ENCODE measurements at places on chromosomes 7 and 10. TPM values are rescaled to one million over a fixed set of nuclear protein-coding genes. Genes with fewer than 3 reads are reported as not detected.

Gene SFTPA1
- not detected for total RNA-seq

Gene KLF14
- 0.10 TPM for total RNA-seq

DNA sequence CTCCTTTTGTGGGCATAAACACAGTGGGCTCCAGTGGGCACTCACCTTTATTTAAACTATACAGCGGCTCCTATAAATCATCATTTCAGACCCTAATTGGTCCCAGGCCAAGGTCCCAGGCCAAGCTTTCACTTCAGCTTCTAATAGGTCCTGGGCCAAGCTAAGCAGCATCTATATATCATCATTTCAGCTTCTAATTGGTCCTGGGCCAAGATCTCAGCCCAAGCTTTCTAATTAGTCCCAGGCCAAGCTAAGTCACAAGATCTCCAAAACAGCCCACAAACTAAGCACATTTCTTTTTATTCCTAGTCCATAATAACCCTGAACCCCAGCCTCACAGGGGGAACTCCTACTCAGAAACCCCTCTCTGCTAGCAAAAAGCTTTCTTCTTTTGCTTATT, 47.1 kb downstream of the ZNF680 start:
- DNase-seq, result no peak

DNA sequence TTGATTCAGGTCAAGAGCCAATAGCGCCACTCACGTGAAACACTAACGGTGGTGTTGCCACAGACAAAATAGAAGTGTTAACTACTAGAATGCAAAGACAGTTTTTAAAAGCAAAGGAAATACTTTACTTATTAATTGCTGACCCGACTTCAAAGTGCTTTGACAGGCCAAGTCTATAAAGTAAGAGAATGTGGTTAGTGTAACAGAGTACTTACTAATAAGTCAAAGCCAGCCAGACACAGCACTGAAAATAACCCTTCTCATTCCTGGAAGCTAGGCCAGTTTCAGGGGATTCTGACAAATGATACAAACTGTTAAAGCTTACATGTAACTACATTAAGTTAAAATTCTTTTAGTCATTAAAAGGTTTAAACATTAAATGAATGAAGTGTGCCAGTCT, 50.3 kb downstream of the ENO4 start:
- no peak for DNase-seq

Gene ADAMTS14
- total RNA-seq, result 1.0 TPM

GRCh38 chr7:13017333-13017857, 330.0 kb downstream of the ARL4A start:
- DNase-seq, result no peak

DNA sequence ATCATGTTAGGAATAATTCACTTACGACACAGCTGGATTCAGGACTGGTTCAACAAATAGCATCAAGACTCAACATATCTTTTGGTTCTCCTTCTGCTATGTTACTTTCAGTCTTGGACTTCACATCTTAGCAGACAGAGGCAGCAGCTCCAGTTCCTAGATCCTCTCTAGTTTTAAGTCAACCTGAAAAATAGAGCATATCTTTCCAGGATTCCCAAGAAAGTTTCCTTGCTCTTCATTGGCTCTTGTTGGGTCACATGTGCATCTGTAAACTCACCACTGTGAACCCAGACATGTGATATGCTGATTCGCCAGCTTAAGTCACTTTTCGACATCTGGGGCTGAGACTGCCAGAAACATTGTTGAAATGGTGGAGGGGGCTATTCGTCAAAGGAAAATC, 210.1 kb upstream of the KMT2E start:
- no peak for DNase-seq

Gene MYO1G
- 4.9 TPM for total RNA-seq

DNA sequence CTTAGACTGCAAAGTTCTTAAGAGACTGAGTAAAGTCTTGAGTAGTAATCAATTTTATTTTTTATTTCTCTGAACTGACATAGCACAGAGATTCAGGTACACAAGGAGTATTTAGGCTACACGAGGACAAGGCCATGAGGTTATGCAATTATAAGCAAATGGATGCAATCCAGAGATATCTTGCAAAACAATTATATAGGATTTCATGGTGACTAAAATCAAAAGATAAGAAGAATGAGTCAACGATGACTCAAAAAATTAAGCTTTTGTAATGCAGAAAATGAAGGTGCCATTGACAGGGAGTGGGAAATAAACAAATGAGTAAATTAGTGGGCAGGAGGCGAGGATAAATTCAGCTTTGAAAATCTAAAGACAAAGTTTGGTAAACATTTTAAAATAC, 66.7 kb upstream of the MYO3A start:
- DNase-seq, result no peak

Gene RSPH10B
- total RNA-seq, result not detected

DNA sequence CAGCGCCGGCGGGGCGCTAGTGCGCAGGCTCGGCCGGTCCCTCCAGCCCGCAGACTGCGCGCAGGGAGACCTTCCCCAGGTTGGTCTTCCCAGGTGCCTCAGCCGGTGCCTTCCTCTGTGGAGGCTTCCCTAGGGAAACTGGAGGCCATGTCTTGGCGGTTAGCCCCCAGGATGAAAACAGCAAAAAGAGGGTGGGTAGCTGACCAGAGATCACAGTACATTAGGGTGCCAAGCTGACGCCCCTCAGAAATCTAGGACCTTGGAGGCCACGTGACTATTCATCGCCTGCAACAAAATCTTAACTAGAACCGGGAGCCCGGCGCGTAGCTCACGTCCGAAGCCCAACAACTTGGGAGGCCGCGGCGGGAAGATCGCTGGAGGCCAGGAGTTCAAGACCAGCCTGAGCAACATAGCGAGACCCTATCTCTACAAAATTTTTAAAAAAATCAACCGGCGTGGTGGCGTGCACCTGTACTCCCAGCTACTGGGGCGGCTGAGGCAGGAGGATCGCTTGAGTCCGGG, 327 bp upstream of the FIS1 start:
- DNase-seq, result no peak

GRCh38 chr7:147539685-147540084, 1050.9 kb upstream of the C7orf33 start:
- no peak for DNase-seq

Gene SLC18A2
- total RNA-seq, result 0.81 TPM

Gene OGDH
- total RNA-seq, result 132 TPM

- DNase-seq, result no peak
Measured at GRCh38 chr7:66250711-66251110, 45.6 kb downstream of the TPST1 start.

Gene HTR7
- total RNA-seq, result 0.83 TPM

GRCh38 chr7:21911341-21911875, 34.3 kb downstream of the CDCA7L start:
- DNase-seq, result no peak
